Right renal pelvis (tissue), 4 donors: ENCODE measurements at places on chromosomes 6 and 20.

DNA sequence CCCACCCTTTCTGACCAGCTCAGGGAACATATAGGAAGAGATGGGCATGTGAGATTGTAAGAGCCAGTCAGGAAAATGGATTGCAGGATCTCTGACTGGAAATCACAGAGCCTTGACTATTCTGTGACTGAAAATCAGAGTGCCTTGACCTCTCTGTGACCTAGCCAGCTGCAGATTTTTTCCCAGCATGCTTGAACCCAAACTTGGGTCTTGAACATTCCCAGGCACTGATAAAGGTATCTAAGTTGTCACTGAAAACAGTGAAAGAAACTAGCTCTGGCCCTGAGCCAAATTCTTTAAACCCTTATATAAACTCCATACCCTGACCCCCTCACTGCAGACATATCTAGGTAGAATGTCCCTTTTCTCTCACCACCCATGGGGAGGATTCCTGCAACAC is 2.3 kb upstream of the ZNF165 start:
- no peak for DNase-seq

DNA sequence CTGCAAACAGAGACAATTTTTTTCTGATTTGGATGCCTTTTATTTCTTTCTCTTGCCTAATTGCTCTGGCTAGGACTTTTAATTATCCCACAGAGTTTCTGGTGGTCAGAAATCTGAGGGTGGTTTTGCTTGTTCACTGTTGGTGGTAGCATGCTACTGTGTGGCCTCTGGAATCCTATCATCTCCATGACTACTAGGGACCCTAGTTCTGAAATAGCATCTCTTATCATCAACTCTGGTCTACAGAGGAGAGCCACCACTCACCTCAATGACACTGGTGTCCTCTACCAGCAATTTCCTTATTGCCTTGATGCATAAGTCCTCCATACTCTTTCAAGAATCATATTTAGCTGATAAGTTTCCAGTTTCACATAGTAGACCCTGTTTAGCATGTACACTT is 27.5 kb upstream of the STX11 start:
- DNase-seq, result no peak

DNA sequence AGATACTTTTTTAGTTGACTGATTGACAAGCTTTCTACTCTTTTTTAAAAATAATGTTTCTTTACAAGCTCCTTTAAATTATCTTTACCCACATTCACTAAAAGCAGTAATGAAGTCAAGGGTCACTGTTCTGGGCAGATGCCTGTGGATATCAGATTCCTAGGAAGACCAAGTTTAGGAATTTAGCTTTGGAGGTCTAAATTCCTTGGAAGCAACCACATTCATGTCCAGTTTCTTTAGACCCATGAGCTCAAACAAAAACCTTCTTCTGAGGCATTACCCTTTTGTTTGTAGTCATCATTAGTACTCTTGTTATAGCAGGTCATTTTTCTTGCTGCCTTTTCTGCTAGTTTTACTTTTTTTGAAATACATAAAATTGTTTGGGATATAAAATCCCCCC is 462.9 kb upstream of the JAG1 start:
- no peak for DNase-seq

DNA sequence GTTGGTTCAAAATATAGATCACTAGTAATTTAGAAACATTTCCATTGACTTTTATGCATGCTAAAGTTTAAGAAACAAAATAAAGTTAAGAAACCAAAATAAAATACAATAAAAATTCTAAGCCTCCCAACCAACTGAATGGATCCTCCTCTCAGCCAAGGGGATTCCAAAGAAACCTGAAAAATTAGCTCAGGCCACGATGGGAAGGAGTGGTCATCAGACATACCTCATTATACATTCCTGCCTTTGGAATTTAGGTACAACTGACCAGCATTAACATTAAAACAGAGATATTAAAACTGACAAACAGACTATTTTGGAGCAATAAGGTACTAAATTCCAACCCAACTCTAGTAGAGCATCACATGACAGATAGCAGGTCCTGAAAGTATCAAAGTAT is 275.2 kb downstream of the PKHD1 start:
- no peak for DNase-seq

DNA sequence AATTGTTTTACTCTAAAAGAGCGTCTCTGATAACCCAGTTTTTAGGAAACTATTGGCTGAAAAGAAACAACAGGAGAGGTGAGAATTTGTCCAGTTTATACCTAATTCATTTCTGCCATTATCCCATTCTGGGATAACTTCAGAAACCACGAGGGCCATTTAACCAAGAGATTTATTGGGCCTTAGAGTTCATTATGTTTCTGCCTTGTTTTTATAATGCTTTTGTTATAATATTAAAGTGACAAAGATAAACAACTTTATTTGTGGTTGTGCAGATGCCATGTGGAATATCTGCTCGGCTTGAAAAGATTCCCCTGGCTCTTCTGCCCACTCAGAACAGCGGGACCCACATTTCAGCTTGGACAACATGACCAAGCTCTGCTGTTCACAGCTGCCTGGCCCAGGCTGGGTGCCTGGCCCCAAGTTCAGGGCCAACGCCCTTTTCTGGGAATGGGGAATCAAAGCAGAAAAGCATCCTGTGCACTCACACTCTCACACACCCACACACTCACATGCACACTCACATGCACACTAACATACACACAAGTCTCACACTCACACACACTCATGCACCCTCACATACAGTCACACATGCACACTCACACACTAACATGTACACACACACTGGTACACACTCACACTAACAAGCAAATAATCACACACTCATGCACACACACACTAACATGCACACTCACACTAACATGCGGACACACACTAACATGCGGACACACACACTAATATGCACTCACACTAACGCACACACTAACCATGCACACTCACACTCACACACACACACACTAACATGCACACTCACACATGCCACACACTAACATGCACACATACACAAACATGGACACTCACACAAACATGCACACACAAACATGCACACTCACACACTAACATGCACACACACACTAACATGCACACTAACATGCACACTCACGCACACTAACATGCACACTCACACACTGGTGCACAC is 86.7 kb upstream of the NEDD9 start:
- no peak for DNase-seq

DNA sequence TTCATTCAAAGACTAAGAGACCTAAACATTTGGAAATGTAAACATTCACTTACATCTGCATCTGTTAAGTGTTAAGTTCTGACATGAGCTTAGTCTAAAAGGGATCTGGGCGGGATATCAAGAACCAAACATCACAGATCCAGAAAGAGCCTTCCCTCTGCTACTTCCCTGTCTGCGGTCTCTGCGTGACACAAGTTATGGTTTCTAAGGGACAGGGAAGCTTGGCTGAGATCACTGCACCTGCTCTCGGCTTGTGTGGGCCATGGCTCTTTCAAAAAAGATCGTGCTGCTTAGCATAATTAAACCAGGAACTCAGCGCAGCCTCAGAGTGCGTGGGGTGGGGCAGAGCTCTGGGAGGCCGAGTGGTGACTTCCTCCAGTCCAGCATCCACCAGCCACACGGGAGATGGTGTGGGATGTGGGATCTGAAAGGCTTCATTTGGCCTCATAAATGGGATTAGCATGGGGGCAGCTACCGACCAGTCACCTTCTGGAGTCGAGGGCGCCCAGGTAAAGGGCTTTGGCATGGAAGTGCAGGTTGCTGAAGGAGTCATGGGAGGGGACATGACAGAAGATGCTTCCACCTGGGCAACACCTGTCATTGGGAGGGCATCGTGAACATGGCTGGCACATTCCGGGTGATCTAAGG is 16.7 kb upstream of the RAMACL start:
- no peak for DNase-seq

- DNase-seq, result no peak
Measured at GRCh38 chr20:48483334-48484066, 344.3 kb downstream of the PREX1 start.

DNA sequence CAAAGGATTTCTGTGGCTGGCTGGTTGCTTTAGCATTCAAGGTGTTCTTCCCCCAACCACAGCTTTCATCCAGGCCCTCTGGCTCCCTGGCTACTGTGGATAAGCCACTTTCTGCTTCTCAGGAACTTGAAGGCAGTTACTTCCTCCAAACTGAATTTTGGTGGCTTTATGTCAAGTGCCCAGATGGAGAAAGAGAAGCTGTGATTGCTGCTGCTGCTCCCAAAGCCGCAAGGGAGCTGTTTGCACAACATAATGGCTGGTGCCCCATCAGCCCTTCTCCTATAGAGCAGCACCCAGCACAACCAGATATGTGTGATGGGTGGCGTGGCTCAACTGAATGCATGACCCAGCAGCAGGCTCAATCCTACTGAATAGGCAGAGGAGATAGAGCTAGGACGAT is 465.2 kb downstream of the MAFB start:
- DNase-seq, result no peak

DNA sequence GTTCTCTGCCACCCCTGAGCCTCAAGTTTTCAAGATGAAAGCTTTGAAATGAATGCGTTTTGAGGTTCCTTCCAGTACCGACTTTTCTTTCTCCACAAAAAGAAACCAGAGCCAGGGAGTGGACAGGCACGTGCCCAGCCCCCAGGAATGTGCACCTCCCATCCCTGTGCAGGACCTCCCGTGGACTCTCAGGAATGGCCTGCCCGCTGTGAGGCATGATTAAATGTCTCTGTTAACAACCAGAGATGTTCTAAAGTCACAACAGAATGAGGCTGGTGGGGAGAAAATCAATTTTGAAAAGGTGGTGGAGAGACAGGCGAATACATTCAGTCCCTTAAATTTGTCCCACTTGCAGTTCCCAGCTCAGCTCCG is 1.5 kb downstream of the TGM3 start:
- no peak for DNase-seq

DNA sequence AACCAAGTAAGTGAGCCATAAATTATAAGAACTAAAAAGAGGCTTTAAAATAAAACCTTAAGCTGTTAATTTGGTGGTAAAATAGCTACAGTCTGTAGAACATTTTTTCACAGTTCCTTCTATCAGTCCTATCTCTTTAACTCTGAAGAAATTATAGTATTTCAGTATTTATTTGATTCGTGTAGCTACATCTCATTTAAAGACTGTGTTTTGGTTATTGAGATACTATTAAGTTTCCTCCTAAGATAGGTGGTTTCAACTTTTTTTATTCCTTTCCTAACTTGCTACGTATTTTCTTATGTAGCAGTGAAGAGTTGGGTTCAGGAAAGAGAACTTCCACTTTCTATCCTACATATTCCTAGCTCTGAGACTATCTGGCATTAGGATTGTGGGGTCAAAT is 97.2 kb downstream of the CD2AP start:
- DNase-seq, result no peak

- DNase-seq, result no peak
Measured at GRCh38 chr6:127191716-127192115, 73.2 kb downstream of the RSPO3 start.

DNA sequence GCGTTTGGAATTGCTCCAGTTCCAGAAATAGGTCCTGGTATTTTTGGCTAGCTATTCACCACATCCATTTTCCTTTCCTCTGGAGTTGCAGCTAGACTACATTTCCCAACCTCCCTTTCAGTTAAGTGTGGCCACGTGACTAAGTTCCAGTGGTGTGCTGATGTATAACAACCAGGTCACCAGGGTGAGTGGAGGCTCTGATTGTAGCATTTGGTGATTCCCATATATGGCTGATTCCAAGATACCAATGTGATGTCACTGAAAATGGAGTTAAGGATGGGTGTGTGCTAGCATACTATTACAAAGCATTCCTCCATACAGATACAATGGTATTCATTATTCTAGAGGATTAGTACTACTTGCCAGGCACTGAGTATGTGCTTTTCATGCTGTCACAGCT is 49.7 kb upstream of the STK35 start:
- DNase-seq, result no peak

- DNase-seq, result no peak
Measured at GRCh38 chr6:106256201-106256968, 69.2 kb downstream of the ATG5 start.

DNA sequence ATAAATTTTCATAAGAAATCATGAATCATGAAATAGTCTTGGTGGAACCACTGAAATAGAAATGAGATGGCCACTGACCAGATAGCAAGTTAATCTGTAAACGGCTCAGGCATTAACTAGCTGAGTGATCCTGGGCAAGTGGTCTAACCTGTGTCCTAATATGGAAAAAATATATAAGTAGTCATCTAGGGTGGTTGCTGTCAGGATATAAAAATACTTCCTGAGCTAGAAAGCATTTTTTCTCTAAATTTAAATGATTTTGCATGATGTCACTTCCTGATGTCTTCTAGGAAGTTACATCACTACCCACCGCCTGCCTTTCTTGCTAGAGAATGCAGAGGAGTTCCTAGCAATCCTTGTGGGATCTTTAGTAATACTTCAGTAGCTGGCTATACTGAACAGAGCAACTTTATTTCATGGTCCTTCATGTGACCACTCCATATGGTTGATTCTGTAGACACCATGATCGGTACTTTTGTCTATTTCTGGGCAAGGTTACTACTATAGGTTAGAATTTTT is 228.1 kb upstream of the CEP162 start:
- DNase-seq, result no peak

DNA sequence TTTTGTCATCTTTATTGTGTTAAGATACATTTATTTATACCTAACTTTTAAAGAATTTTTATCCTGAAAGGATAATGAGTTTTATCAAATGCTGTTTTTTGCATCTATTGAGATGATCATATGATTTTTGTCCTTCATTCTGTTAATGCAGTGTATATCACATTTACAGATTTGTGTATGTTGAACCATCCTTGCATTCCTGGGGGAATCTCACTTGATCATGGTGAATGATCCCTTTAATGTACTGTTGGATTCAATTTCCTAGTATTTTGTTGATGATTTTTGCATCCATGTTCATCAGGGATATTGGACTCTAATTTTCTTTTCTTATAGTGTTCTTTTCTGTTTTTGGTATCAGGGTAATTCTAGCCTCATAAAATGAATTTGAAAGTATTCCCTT is 38.5 kb upstream of the SLC22A3 start:
- DNase-seq, result no peak

DNA sequence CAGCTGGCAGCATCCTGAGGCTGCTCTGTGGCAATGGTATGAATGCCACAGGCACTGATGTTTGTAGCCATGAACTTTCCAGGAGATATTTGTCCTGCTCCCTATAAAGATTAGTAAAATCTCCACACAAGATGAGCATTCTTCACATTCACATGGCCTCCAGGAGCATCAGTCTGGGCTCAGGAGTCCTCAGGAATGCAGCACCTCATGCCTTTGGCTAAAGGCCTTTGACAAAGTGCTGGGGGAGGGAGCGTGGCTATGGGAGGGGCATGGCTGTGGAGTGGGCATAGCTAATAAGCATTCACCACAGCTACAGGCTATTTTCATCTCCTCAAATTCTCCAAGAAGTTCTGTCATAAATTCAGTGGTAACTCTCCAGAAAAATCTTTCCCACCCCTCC is 90.5 kb upstream of the LY86 start:
- no peak for DNase-seq
